ENCODE measurements at places on chromosomes 4 and X. TPM values are rescaled to one million over a fixed set of nuclear protein-coding genes. Genes with fewer than 3 reads are reported as not detected.

DNA sequence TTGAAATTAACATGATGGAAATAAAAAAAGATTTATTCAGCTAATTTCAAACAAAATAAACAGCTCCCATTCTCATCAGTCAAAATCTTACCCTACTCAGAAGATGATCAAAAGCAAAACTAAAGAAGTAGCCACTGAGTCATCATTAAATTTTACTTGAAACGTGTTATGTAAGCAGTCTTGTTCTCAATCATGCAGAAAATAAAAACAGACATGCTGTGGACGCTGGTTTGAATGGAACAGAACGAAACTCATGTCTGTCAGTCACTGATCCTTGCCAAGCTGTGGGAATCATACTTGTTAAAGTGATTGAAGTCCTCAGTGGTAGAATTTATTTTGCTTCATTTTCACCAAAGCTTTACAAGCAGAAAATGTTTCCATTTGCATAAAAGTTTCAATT lies 77.2 kb upstream of the TLR3 start:
- H3K27ac ChIP-seq: no peak overlapping the region
- no peaks in the 10 kb centered on the region for H3K4me1 ChIP-seq
- no peak for DNase-seq

- peak overlapping the region; percentile 19 for H3K4me3 ChIP-seq
- no peak for DNase-seq
- H3K27me3 ChIP-seq: peaks cover 15% of the 10 kb centered on the region
- no peak overlapping the region for H3K27ac ChIP-seq
- H3K4me1 ChIP-seq: no peaks in the 10 kb centered on the region
Measured at GRCh38 chr4:53905941-53906377, 158.4 kb downstream of the CHIC2 start.

GRCh38 chr4:124537971-124538370 lies 174.6 kb downstream of the ANKRD50 start:
- no peak overlapping the region for H3K4me3 ChIP-seq
- H3K36me3 ChIP-seq: no peaks in the 10 kb centered on the region
- DNase-seq: no peak
- H3K4me1 ChIP-seq: no peaks in the 10 kb centered on the region

GRCh38 chrX:82648062-82648461 lies 860.0 kb upstream of the POU3F4 start:
- no peaks in the 10 kb centered on the region for H3K27me3 ChIP-seq
- no peak for DNase-seq
- H3K36me3 ChIP-seq: no peaks in the 10 kb centered on the region

GRCh38 chr4:36392024-36392423 lies 110.6 kb downstream of the DTHD1 start:
- no peak overlapping the region for H3K27ac ChIP-seq
- no peaks in the 10 kb centered on the region for H3K36me3 ChIP-seq
- H3K4me1 ChIP-seq: no peaks in the 10 kb centered on the region
- H3K4me3 ChIP-seq: no peak overlapping the region
- no peak for DNase-seq
- H3K27me3 ChIP-seq: no peaks in the 10 kb centered on the region

DNA sequence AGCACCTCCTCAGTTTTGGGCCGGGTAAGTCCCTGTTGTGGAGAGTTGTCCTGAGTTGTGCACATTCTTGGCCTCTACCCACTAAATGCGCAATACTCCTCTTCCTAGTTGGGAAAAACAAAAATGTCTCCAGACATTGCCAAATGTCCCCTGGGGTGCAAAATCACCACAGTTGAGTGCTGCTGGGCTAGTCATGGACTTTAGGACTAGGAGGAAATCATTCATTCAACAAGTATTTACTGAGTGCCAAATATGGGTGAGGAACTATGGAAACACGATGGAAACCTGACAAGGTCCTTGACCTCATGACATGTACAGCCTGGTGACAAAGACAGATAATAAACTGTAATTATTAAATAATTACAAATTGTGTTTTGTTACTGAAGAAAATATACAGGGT lies 71.6 kb downstream of the STX18 start:
- no peak overlapping the region for H3K4me3 ChIP-seq
- H3K36me3 ChIP-seq: peaks cover 63% of the 10 kb centered on the region
- DNase-seq: no peak
- no peaks in the 10 kb centered on the region for H3K27me3 ChIP-seq

GRCh38 chr4:186500721-186501304 lies 54.6 kb downstream of the MTNR1A start:
- no peak overlapping the region for H3K27ac ChIP-seq
- no peaks in the 10 kb centered on the region for H3K36me3 ChIP-seq
- no peaks in the 10 kb centered on the region for H3K27me3 ChIP-seq
- H3K4me1 ChIP-seq: no peaks in the 10 kb centered on the region
- DNase-seq: no peak
- H3K4me3 ChIP-seq: no peak overlapping the region

- DNase-seq: no peak
- H3K4me3 ChIP-seq: no peak overlapping the region
- no peaks in the 10 kb centered on the region for H3K36me3 ChIP-seq
- H3K27me3 ChIP-seq: no peaks in the 10 kb centered on the region
- no peaks in the 10 kb centered on the region for H3K4me1 ChIP-seq
- no peak overlapping the region for H3K27ac ChIP-seq
Measured at GRCh38 chr4:52142816-52143215, 91.7 kb downstream of the SPATA18 start.

DNA sequence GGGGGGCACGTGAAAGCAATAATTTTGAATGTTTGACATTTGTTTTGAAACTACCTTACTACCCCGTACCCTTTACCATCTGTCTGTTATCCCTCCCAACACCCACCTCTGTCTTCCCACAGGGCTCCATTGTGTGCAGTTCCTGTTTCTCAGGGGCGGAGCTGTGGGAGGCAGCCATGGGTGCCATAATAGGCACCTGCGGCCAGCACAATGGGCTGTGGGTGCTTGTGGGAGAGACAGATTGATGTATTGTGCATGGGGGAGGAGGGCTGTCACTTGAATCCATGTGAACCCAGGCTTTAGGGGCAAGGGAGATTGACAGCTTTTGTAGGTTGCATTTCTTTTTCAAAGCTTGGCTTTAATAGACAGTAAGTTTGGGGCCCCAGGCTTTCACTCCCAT lies 122.6 kb upstream of the CXorf66 start:
- H3K36me3 ChIP-seq: no peaks in the 10 kb centered on the region
- no peaks in the 10 kb centered on the region for H3K27me3 ChIP-seq
- no peak overlapping the region for H3K27ac ChIP-seq
- H3K4me1 ChIP-seq: no peaks in the 10 kb centered on the region
- H3K4me3 ChIP-seq: no peak overlapping the region

GRCh38 chr4:159010100-159010499 lies 92.8 kb upstream of the RAPGEF2 start:
- no peak overlapping the region for H3K27ac ChIP-seq
- DNase-seq: no peak
- H3K36me3 ChIP-seq: no peaks in the 10 kb centered on the region
- H3K4me3 ChIP-seq: no peak overlapping the region
- no peaks in the 10 kb centered on the region for H3K27me3 ChIP-seq

- no peak for DNase-seq
- H3K27me3 ChIP-seq: no peaks in the 10 kb centered on the region
- no peak overlapping the region for H3K4me3 ChIP-seq
- peak overlapping the region; percentile 49 for H3K27ac ChIP-seq
- no peaks in the 10 kb centered on the region for H3K4me1 ChIP-seq
Measured at GRCh38 chr4:1336088-1336491, 10.9 kb upstream of the UVSSA start.

- DNase-seq: no peak
- no peaks in the 10 kb centered on the region for H3K36me3 ChIP-seq
- peaks cover 59% of the 10 kb centered on the region for H3K4me1 ChIP-seq
- H3K27me3 ChIP-seq: no peaks in the 10 kb centered on the region
- H3K27ac ChIP-seq: peak overlapping the region; percentile 25
Measured at GRCh38 chr4:38082021-38082420, 121.8 kb downstream of the PTTG2 start.

- DNase-seq: no peak
- H3K27ac ChIP-seq: no peak overlapping the region
- no peaks in the 10 kb centered on the region for H3K4me1 ChIP-seq
- no peaks in the 10 kb centered on the region for H3K36me3 ChIP-seq
Measured at GRCh38 chr4:64781737-64782326, 372.6 kb upstream of the TECRL start.

DNA sequence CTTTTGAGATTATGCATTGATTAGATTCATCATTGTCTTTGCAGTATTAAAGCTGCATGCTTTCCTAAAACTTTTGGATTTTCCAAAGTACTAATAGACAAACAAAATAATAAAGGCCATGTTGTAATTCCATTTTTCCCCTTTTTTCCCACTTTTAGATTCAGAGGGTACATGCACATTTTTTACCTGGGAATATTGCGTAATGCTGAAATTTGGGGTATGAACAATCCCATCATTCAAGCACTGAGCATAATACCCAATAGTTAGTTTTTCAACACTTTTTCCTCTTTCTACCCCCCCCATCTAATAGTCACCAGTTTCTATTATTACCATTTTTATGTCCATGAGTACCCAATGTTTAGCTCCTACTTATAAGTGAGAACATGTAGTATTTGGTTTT lies 1863.6 kb downstream of the STIM2 start:
- no peaks in the 10 kb centered on the region for H3K27me3 ChIP-seq
- H3K36me3 ChIP-seq: no peaks in the 10 kb centered on the region
- H3K27ac ChIP-seq: no peak overlapping the region
- no peak overlapping the region for H3K4me3 ChIP-seq
- no peaks in the 10 kb centered on the region for H3K4me1 ChIP-seq

GRCh38 chrX:115017455-115017854 lies at the start of gene IL13RA2:
IL13RA2 (minus strand) TSS chrX:115017616; CDS start chrX:115017269, 347 bp downstream.
- no peaks in the 10 kb centered on the region for H3K36me3 ChIP-seq
- H3K27me3 ChIP-seq: peaks cover 5% of the 10 kb centered on the region
- no peaks in the 10 kb centered on the region for H3K4me1 ChIP-seq
- H3K27ac ChIP-seq: no peak within 1 kb of the TSS

Gene TCEAL5
- not detected for total RNA-seq

Gene RBM46
- total RNA-seq: 0.39 TPM

Gene LIMCH1
- 106 TPM for total RNA-seq

Gene NXF2
- total RNA-seq: not detected

Gene GLRA2
- total RNA-seq: not detected

Measured in tibial nerve (tissue), 4 donors.